ENCODE measurements at places on chromosomes 5 and 9. TPM values are rescaled to one million over a fixed set of nuclear protein-coding genes. Genes with fewer than 3 reads are reported as not detected.

DNA sequence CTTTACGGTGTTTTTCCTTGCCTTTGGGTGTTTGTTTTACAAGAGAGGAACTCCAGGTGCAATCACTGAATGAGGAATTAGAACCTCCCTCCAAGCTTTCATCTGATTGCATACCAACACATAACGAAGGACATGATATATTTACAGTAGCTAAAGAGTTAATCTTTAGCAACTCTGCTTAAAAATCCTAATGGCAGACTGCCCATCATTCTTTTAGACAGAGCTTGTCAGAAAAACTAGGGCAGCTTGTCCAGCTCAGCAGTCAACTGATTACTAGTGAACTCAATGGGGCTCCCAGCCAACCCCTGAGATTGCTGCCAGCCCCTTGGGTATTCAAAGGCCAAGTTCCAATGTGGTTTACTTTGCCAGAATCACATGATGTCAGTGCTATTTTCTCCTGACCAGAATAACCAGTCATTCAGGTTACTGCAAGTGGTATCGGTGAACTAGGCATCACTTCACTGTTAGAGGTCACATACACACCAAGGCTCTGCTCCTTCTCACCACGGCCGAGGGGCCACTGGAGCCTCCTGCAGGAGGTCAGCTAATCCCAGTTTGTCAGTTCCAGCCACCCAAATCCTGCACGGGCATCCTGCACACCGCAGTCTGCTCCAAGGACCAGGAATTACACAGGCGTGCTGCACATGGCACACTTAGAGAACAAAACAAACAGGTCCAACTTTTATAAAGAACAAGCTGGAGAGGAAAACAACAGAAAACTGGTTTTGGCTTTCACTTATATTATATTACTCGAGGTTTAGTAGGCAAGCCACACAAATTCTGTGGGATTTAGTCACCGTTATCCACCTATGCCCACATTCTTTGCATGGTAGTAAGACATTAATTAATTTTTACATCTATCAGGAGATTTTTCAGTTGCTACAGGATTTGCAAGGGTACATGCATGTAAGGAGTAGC, 62.5 kb downstream of the NFIB start:
- no peak for DNase-seq

GRCh38 chr9:135504262-135505243, 4.1 kb downstream of the MRPS2 start:
- DNase-seq = peak; percentile 66

DNA sequence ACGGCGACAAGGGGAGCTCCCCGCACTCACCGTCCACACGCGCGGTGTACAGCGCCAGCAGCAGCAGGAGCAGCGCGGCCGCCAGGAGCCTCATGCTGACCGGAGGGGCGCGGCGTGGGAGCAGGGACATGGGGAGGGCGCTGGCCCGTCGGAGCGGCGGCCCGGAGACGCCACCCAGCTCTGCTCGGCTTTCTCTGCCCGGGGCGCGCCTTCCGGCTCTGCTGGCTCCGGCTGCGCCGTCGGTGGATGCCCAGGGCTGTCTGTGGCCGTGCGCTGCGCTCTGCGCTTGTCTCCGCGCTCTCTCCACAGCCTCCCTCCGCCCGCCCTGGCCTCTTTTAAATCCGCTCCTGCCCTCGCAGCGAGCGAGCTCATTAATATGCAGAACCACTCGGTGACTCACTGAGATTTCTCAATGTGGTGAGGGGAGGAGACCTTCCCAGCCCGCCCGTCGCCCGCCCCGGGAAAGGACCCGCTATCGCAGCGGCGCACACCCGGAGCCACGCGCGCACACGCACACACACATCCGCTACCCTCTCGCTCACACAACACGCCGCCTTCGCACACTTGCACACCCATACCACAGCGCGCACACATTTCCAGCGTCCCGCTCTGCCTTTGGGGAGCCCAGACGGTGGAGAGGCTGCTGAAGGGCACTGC, at the start of gene CXCL14:
Gene CXCL14 (minus strand): TSS at position 307 of the 657 bp plus-strand sequence. CDS start 213 bp downstream, at position 94.
- DNase-seq = peak; percentile 42

DNA sequence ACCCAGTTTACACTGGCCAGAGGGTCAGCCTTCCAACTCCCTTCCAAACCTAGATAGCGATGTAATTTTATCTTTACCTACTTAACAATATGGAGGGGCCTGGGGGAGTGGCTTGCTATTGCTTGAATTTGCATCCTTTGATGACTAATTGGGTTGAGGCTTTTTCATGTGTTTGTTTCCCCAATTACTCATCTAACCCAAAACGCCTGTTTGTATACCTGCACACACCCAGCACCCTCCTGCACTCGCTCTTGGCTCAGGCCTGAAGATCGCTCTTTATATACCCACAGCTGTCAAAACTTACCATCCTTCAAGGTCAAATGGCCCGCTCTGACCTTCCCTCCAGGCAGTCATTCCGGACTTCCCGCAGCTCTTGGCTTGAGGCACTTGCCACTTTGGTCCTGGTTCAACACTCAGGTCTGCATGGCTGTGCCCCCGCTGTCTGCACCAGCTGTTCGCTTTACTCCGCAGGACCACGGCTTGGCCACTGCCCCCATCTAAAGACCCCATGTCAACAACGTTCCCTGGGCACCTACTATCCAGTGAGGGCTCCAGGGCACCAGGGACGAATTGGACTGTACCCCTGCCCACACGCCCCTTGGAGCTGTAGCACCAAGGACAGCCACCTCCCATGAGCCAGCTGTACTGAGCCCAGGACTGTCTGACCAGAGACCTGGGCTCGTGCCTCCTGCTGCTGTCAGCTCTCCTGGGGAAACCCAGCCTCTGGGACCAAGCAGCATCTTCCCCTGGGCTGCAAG, 76.1 kb upstream of the ADAMTS2 start:
- DNase-seq = no peak

DNA sequence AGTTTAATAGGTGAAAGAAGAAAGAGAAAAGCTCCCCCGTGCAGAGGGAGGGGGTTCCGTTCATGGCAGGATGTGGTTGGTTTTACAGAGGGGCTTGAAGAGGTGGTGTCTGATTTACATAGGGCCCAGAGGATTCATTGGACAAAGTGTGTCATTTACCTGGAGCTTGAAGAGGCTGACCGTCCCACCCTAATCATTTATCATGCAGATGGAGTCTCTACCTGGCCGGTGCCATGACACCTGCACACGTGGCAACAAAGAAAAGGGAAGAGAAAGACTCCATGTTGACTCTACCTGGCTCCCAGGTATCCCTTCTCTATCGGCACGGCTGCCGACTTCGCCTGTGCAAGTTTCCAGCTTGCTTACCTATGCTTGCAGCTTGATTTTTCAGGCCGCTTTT, 35.3 kb upstream of the PRRC2B start:
- no peak for DNase-seq

- no peak for DNase-seq
Observed at GRCh38 chr5:6289239-6289638, 89.1 kb downstream of the MED10 start.

- no peak for DNase-seq
Observed at GRCh38 chr9:131422241-131422792, 28.4 kb downstream of the PRRC2B start.

GRCh38 chr5:174751154-174752000, 27.0 kb downstream of the MSX2 start:
- DNase-seq = peak; percentile 43

DNA sequence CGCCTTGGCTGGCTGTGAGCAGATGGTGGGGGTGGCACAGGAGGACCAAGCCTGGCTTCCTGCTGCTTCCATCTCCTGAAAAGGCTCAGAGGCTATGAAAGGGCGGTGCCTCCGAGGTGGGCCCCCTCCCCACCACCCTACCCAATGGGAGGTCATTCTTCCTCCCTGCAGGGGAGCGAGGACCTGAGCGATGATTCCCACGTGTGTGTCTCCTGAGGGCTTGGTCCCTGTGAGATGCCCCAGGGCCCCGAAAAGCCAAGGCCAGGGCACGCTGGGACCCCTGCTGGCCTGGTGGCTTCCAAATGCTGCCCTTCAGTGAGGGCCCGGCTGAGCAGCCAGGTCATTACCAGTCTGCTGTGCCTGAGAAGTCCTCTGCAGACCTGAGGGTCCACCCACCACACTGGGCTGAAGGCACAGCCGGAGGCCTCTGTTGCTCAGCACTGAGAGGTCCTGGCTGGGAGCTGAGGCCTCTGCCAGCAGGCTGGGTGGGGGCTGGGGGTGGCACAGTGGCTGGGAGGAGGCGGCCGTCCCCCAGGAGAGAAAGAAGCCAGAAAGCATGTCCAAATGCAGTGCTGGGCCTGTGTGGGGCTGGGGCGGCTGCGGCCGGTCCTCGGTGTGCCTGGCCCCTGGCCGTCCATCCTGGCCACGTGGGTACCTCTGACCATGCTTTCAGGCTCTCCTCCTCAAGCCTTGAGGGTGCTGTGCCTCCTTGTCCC, 14.0 kb upstream of the SLC6A19 start:
- no peak for DNase-seq

DNA sequence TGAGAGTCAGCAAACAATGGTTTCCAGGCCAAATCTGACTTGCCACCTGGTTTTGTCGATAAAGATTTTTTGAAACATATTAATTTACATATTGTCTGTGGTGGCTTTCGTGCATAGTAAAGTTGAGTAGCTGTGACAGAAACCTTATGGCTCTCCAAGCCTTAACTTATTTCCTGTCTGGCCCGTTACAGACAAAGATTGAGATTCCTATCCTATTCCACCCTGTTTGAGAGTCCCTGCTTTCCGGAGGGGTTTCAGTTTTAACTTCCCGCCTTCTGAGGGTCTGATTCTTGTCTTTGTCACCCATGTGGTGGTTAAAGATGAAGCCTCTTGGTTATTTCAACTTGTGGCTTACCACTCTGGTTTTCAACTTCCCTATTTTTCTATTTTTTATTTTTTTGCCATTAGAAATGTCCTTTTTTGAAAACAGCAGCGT, 11.4 kb downstream of the OTULIN start:
- no peak for DNase-seq

DNA sequence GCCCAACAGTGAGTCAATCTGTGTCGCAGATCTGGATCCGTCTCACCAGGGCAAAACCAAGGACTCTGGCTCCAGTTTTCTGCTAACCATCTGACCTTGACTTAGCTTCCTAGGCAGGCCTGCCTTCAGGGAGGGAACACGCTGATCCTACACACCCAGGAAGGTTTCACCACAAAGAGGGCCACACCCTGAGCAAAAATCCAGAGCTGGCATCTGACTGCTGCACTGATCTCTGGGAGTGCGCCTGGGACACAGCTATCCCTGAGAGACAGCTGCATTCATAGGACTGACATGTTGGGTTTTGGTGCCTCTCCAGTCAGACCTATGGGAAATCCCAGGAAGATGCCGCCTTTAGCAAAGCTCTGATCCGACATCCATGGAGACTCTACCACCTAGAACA, 47.5 kb downstream of the CDK5RAP2 start:
- no peak for DNase-seq

GRCh38 chr9:137682428-137683105, 63.8 kb downstream of the EHMT1 start:
- DNase-seq = no peak

- no peak for DNase-seq
Observed at GRCh38 chr5:2190549-2190948, 307.8 kb upstream of the IRX4 start.

- no peak for DNase-seq
Observed at GRCh38 chr9:114603248-114603647, 7.8 kb upstream of the TMEM268 start.

GRCh38 chr5:66877843-66878242, 281.6 kb downstream of the MAST4 start:
- no peak for DNase-seq

DNA sequence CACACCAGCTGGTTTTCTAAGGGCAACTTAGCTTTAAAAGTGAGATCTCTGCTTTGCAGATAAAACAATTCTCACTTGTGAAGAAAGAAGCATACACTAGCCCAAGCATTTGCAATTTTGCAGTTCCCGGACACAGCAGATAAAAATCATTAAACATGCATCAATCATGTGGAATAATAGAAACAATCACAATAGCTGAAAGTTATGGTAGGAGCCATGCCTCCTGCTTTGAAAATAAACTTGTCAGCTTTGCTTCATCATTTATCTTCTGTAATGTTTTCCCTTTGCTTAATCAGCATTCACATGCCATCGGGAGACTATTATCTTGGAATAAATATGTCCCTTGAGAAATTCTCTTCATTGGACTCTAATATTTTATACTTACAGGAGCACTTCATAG, 60.3 kb upstream of the DAB2 start:
- DNase-seq = no peak

DNA sequence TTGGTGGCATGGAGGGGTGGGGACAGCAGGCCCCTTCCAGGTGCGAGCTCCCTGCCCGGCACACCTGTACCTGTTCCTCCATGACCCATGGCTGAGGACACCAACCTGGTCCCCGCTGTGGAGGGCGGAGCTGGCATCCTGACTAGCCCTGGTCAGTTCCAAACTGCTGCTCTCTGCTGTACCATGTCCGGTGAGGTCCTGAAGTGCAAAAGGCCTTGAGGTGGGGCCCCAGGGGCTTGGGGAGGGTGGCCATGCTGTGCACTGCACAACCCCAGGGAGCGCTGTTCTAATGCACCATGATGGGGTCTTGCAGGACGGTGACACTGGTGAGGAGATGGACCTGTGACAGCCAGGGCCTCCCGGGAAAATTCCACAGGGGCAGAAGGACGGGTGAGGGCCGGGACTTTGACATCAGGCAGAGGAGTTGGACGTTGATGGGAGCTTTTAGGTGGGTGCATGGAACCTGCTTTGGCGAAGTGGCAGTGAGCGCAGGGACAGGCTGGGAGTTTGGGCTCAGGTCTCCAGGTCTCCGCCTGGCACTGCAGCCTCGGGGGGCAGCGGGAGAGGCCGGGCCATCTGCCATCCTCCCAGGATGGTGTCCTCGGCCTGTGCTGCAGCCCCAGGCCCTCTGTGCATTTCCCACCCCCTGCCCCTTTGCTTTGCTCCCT, 38.9 kb downstream of the COL5A1 start:
- no peak for DNase-seq

DNA sequence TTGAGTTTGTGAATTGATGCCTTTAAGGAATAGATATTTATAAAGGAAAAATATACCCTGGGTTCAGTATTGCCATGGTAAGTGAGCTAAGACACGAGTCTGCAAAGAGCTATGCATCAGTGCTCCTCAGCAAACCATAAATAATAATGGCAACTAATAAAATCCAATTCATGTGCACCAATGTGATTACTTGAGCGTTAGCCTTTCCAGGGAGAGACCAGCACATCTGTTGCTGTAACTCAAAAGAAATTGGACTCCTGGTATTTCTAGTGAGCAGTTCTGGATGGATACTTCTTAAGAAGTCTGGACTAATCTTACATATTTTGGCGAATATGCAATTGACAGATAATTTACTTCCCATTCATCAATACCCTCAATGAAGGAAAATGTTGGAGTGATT, 373.3 kb downstream of the ARHGEF28 start:
- no peak for DNase-seq

The OSMR gene
- 2.7 TPM for total RNA-seq

The PTCH1 gene
- total RNA-seq = 70.8 TPM

The MORN5 gene
- total RNA-seq = not detected

The MEIKIN gene
- total RNA-seq = not detected

The RNF20 gene
- 70.2 TPM for total RNA-seq

The GRM6 gene
- not detected for total RNA-seq

The ZNF462 gene
- total RNA-seq = 195 TPM

The EPB41L4B gene
- 1.2 TPM for total RNA-seq

The ANXA6 gene
- 151 TPM for total RNA-seq

The ACTBL2 gene
- not detected for total RNA-seq

The PCDHGB5 gene
- total RNA-seq = 1.5 TPM

Data from neural crest cell (in vitro differentiated cells).